Fibroblast of mammary gland (primary cell): ENCODE measurements at places on chromosomes 5 and 9.

DNA sequence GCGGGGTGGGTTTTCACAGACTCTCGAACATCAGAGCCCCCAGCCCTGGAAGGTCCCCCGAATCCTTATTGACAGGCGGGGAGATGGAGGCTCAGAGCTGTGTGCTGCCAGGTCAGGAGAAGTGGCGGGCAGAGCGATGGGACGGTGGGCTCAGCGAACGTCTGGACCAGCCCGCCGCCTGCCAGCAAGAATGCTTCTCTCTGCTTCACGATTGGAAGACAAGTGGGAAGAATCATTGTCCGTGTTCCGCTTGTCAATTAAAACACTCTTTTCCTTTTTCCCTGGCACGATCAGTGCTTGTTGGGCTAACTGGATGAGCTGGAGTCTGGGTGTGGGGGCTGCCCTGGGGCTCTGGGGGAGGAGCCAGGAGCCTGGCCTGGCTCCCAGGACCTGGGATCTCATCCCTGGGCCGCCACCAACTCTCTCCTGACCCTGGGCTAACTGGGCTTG lies 1.6 kb downstream of the COL5A1 start:
- DNase-seq = peak; percentile 65

DNA sequence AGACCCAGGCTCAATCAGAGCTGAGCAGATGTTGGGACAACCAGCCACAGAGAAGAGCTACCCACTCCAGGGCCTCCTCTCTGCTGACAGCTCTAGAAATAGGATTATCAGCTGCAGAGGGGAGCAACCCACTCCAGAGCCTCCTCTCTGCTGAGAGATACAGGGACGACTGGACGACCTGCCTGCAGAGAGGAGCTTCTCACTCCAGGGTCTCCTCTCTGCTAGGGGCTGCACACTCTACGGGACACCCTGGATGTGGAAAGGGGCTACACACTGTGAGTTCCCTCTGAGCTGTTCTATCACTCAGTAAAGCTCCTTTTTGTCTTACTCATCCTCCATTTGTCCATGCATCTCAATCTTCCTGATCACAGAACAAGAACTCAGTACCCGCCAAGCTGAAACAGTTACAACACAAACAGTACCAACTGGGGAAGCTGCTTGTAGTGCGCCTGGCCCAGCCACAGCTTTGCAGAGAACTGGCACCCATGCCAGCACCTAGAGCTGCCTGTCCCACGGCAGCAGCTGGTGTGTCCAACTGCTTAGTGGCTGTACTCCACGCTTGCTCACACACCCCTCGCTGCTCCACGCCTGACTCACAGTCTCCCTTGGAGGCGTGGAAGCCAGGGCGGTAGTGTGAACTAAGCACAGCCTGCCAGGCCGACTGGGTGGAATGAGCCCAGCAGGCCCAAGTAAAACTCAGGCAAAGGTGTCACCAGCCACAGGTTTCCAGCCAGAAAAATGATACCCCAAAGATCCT lies 56.8 kb downstream of the PRELID2 start:
- DNase-seq = peak; percentile 16

GRCh38 chr5:100456615-100457014 lies 78.6 kb upstream of the FAM174A start:
- DNase-seq = no peak

DNA sequence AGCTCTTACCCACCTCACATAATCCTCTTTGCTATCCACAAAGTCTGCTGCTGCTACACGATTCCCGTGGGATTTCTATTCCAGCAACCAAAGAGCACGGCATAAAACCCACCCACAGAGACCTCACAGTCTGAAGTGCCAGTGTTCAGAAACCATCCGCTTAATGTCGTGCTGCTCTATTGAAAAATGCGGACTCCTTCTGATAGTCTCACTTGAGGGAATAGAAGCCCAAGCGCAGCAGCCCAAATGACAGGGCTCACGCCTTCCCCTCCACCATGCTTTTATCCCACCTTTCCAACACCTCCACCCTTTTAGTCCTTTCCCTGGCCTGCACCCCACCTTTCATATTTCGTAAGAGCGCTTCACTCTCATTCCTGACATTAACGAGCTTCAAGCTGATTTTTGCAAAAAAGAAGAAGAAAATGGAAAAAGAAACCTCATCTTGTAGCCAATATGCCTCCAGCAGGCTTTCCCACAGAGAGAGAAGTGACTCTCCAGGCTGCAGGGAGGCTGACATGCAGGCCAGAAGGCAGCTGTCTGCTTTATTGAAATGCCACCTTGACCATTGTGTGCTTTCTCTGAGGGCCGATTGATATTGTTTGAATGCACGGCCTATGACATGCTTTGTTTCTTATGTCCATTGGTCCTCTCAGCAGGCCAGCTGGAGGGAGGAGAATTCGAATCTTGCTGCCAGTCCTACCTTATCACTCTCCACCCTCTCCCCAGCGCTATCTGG lies 70.6 kb upstream of the PCSK1 start:
- DNase-seq = no peak

GRCh38 chr5:4880304-4880741 lies 259.8 kb upstream of the ADAMTS16 start:
- no peak for DNase-seq

DNA sequence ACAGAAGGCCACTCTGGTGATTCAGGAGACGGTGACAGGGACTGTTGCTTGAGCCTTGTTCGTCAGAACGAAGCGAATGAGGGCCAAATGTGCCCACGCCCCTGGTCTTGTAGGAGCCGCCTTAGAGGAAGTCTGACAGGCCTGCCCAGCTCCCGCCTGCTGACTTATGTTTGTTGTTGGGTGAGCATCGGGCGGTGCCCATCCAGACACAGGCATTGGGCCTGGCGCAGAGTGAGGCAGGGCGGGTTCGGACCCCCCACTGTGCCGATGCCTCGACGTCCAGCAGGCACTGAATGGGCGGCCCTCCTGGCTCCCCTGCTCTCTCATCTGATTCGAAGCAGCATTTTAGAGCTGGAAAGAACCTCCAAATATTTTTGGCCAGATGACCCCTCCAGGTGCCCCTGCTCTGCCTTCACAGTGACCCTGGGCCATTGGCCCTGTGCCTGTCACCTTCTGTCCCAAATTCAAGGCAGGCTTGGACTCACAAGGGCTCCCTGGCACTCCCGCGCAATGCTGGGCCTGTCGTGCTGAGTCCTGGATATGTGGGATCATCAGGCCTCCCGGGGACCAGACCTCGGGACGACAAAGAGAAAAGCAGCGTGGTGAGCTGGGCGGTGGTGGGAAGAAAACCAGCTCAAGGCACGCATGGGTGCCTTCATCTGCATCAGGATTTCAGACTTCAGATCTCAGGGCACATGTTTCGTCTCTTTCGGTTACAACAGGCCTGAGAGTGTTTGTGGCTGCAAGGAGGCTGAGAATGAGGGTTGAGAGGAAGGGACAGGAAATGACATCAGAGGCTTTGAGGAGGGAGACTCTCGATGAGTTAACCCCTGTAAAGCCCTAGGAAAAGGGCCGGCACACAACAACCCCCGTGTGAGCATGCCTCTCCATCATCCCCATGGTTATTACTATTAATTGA lies 37.1 kb upstream of the OLFM1 start:
- no peak for DNase-seq

DNA sequence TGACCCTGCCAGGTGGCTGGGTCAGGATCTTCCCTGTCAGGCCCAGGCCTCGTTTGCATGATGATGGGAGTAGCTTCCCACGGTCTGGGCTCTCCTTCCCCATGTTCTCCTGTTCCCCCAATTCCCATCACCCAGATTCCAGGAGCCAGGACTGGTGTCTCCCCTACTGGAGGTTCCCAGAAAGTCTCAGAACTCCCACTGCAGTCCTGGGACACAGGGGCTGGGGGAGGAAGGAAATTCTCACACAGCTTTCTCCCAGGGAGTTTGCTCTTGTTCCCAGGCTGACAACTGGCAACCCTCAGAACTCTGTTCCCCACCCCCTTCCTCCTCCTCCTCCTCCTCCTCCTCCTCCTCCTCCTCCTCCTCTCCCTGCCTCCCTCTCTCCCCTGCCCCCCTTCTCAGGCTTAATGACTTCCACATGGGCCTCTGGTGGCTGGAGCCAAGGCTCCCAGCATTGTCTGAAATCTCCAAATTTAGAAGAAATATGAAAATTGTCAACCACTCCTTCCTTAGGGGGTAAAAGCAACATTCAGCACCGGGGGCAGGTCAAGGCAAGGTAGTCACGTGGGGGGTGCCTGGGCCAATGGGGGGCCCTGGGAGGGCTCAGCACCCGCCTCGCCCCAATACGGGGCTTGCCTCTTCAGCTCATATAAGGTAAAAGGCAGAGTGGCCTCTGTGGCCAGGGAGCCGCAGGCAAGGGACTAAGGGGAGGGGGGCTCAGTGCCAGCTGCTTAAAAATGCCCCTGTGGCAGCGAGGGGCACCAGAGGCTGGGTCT lies 27.3 kb upstream of the IL17B start:
- peak; percentile 90 for DNase-seq

GRCh38 chr9:110999379-110999778 lies 38.9 kb downstream of the LPAR1 start:
- DNase-seq = no peak

DNA sequence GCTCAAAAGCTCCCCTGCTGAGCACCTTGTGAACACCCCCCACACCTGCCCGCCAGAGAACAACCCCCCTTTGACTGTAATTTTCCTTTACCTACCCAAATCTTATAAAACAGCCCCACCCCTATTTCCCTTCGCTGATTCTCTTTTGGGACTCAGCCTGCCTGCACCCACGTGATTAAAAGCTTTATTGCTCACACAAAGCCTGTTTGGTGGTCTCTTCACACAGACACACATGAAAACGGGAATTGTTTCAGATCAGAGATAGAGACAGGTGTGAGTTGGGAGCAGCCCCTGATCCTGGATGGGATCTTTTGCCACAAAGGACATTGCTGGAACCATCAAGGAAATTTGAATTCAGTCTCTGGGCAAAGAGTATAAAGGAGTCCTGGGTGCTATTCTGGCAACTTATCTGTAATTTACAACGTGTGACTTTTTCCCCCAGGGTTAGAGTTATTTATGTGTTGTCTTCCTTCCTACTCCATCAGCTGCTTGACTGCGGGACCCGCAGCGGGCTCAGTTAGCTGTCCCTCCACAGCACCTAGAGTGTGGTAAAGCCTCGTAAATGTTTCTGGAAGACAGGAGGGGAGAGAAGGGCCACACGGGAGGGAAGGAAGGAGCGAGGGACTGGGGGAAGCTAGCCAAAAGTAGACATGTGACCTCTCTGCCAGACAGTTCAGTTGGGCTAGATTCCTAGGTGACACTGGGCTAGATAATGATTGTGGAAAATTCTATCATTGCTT lies 437.0 kb downstream of the ZNF608 start:
- no peak for DNase-seq
